Kidney glomerular epithelial cell (primary cell): ENCODE measurements at places on chromosomes 5 and 9.
A peak's percentile ranks its signal among the peaks of the same experiment; 100 is the strongest.

DNA sequence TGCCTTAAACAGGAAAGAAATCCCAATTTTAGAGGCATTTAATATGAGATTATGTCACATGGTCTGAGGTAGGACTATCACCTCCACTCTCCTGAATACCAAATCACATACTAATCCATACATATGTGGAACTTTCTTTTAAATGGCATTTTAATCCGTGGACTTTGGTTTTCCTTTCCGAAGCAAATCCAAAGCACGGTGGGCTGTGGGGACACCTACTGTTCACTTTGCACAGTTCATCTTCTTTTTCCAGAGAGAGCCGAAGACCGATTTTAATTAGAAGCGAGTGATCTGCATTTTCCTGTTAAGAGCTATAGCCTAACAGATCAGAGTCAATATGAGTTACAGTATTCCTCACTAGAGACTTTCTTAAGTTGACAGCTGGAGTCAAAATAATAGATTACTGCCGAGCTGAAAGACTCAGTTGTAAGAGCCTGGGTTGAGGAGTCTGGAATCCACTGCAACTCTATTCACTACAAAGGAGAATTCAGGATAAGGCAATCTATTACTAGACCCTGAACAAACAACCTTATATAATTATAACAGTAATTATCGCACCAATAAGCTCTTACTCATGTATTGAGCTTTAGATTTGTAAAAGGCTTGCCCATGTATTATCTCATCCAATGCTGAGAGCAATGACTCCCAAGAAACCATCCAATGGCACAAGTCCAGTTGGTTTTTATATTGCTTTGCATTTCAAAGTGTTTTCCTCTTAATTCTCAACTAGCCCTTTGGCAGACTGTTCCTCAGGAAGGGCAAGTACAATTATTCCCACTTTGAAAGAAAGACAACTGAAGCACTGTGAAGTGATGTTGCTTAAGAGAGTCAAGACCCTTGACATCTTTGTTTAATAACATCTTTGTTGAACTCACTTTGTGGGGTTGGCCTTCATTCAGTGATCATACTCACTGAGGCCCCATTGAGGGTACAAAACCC, 144.7 kb downstream of the TRPM6 start:
- DNase-seq = peak; percentile 52

DNA sequence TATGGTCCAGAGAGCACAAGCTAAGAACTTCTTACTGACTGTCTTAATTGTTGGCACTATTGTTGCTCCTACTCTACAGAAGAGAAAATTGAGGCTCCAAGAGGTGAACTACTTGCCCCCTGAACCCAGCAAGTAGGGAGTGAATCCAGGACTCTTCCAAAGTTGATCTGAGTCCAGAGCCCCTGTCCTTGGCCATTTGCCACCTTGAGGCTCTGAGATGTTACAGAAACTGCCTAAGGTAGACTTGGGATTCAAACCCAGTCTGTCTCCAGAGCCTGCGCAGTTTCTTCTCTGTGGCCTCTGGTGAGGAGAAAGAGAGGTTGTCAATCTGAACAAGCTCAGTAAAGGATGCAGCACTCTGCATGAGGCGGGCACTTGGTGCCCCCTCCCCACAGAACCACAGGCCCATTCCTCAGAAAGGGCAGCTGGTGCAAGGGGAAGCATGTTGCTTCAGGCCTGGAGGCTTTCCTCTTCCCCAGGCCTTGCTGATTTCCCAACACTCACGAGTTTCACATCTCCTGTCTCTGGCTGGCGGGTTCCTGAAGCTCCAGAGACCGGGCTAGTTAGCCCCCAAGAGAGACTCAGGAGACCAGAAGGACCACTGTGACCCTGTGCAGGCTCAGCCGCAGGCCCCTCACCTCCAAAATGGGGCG, 2.9 kb upstream of the LCP2 start:
- no peak for DNase-seq

DNA sequence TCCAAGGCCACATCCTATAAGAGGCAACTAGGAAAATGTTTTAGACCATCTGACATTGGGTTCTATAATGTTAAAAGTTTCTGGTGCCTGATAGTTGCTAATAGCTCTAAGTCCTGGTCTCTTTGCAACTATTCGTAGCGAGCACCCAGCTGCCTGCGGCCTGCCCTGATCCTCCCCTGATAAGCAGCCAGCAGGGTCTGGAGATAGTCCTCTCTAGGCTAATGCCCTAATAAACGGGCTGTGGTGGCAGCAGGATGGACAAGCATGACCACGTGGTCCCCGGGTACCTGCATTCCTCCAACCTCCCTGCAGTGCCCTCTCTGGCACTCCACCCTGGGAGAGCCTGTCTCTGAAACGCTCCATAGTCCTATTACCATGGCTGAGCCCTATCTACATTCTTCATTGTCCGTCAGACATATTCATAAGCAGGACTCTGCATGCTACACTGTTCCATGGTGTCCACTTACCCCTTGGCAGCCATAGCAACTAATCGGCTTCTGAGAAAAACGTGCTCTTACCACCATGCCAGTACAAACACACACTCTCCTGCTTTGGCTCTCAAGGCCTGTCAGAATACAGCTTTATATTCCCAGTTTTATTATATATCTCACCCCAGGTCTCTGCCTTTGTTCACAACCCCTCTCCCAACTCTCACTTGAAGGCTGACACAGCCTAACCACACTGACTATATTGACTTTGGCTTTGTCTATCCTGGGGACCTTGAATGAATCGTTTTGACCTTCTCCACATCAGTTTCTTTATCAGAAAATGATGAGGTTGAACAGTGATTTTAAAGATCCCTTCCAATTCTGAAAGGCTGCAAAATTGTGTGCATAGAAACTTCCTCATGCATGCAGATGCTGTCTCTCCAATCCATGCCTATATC, 49.9 kb upstream of the DAPK1 start:
- DNase-seq = no peak

DNA sequence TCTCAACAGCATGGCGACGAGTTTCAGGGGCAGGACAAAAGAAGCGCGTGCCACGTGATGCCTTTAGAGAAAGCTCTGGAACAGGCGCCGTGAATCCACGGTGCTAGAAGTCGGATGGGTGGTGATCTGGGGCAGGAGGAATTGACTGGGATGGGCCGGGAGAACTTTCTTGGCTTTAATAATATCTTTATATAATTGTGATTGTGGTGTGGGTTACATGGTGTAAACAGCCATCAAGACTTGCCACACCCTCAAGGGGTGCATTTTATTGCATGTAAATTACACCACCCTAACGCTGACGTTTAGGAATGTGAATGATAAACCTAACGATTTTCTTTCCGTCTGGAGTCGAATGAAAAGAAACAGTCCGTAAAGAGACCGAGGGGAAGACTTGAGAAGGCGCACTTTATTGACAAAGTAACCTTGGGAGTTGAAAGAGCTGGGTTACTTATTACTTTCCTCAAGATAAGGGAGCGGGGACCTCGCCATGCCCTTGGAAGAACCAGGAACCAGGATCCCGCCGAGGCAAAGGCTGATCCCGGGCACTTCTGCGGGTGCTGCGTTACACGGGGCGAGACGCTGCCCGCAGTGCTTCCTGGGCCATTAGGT, 8.5 kb downstream of the NRARP start:
- no peak for DNase-seq

GRCh38 chr5:95317085-95317484, 32.2 kb upstream of the MCTP1 start:
- DNase-seq = no peak

DNA sequence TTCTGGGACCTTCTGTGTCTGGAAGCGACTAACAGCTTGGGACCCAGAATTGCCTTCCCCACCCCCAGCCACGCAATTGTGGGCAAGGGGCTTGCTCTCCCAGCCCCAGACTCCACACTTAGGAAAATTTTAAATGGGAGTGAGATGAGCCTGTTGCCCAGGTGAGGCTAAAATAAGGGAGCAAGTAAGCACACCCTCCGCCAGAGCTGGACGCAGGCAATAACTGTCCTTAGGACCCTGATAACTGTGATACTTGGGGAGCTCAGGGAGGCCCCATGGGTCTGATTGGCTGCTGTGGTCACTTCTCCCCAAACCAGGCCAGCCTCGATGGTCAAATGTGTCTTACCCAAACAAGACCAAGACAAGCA, 13.3 kb downstream of the ABO start:
- DNase-seq = no peak

DNA sequence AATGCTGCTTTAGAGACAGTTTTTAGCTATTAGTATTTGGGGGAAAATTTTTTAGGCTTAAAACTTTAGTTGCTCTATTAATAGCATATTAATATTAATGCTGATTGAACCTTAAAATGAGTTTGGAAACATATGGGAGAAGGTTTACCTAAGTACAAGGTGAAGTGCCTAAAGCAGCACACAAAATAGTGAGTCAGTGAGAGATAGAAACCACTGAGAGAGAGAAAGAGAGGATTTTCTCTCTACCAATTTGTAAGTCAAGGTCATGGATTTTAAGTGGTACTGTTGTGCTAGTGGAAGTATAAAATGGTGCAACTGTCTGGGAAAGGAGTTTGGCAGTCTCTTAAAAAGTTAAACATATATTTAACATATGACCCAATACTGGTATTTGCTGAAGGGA, 64.9 kb downstream of the MARCHF3 start:
- DNase-seq = no peak

GRCh38 chr9:126991183-126991582, 76.6 kb downstream of the RALGPS1 start:
- no peak for DNase-seq

DNA sequence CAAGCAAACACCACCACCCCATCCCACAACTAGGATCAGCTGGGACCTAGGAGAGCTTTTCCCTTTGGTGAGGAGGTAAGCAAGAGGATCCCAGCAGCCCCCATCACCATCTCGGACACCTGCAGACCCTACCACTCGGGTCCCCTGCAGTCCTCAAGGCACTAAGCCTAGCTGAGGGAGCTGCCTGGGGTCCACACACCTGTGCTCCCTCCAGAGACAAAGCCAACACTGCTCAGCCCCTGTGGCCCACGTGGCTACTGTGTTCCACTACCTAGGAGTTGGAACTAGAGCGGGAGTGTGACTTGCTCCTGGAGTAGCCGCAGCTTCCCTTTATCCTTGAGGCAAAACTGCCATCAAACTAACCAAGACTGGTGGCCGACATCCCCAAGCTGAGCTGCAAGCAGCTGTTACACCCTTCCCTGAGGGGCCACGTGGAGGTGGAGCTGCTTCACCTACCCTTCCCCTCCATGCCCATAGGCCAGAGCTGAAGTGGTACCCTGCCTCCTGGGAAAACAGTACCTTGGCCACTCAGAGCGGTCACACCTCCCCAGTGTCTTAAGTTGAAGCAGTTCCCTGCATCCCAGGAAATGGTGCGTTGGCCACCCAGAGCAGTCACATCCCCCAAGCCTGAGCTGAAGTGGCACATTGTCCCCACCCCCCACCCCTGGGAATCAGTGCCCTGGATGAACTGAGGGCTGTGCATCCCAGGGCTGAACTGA, 205.5 kb downstream of the CACNA1B start:
- no peak for DNase-seq

DNA sequence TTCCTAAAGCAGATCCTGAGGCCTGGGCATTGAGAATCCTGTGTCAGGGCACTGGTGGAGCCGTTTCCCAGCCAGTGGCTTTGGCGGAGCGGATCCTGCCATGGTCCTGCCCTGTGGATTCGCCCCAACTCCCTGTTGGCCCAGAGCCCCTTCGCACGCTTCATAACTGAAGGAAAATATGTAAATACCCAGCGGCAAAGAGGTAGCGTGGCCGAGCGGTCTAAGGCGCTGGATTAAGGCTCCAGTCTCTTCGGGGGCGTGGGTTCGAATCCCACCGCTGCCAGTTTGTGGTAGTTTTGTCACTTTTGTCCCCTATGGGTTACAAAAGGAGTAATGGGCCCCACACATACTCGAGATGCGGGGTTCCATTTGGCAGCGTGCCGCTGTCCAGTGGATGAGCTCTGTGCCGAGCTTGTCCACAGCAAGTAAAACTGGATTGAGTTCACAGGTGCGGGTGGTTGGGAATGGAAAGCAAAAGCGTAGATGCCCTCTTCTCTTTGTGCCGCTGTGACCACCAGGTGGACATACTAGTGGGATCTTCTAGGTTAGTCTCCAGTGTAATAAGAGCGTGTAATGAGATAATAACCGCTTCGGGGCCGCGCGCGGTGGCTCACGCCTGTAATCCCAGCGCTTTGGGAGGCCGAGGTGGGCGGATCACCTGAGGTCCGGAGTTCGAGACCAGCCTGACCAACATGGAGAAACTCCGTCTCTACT, 17.3 kb downstream of the TRIM7 start:
- no peak for DNase-seq

GRCh38 chr5:119355685-119356611, at the start of gene TNFAIP8:
TNFAIP8 (plus strand) TSS chr5:119356019; CDS start chr5:119356091, 72 bp downstream.
- peak; percentile 42 for DNase-seq
